Left kidney (tissue), 8 donors: ENCODE measurements at places on chromosomes 1 and 21. TPM values are rescaled to one million over a fixed set of nuclear protein-coding genes. Genes with fewer than 3 reads are reported as not detected.

DNA sequence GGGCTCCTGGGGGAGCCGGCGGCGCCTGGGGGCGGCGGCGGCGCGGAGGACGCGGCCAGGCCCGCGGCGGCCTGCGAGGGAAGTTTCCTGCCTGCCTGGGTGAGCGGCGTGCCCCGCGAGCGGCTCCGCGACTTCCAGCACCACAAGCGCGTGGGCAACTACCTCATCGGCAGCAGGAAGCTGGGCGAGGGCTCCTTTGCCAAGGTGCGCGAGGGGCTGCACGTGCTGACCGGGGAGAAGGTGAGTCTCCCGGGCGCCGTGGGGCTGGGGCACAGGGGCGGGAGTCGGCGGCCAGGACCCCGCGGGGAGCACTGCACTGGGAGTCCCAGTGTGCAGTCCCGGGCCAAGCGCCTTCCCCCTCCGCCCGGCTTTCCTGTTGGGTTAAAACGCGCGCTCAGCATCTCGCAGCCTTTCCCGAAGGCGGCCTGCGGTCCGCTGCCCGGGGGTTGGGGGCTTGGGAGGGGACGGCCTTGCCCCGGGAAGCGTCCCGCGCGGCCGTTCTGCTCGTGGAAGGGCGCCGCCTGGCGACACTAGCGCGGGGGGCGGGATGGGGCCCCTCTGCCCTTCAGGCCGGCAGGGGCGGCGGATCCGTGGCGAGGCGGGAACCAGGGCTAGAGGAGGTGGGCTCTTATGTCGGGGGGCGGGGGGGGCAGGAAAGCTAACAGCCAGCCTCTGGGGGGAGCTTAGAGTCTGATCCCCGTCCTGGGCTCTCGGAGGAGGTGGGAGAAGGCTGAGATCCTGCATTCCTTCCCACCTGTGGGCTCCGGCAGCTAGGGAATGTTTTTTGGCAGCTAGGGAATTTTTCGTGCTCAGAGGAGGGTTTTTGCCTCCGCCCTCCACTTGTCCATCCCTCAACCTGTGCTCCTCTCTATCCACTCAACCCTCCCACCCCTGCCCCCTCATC is 1.1 kb downstream of the HUNK start:
- no peak for DNase-seq

GRCh38 chr1:94726981-94727685 is 93.0 kb upstream of the SLC44A3 start:
- DNase-seq: no peak

DNA sequence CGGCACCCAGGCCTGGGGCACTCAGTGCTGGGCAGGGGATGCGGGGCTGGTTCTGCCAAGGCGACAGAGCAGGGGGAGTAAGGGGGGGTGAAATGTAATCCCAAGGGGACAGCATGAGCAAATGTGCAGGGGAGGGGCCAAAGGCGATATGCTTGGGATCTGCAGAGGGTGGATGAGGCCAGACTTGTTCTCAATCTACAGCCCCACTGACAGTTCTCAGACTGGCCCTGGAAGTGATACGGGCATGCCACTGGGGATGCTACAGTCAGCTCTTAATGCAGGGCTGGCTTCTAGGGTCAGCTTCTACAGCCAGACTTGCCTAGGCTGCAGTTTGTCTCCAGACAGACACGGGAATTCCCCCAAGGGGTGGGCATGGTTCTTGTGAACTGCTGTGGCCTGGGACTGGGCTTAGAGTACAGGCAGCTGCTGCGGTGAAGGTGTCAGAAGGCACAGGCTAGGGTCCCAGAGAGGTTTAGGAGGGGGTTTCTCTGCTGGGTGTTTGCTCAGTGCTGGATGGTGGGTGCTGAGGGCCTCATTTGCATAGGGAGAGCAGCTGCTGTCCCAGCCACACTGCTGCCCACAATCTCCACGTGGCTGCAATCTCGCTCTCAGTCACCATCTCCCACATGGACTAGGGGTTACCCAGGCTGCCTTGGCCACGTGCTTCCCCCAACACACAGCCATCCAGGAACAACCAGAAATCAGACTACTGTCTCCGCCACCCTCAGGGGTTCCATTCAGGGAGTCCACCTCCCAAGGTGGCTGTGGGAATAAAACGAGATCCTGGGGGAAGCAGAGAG is 190.1 kb downstream of the HIVEP3 start:
- no peak for DNase-seq

DNA sequence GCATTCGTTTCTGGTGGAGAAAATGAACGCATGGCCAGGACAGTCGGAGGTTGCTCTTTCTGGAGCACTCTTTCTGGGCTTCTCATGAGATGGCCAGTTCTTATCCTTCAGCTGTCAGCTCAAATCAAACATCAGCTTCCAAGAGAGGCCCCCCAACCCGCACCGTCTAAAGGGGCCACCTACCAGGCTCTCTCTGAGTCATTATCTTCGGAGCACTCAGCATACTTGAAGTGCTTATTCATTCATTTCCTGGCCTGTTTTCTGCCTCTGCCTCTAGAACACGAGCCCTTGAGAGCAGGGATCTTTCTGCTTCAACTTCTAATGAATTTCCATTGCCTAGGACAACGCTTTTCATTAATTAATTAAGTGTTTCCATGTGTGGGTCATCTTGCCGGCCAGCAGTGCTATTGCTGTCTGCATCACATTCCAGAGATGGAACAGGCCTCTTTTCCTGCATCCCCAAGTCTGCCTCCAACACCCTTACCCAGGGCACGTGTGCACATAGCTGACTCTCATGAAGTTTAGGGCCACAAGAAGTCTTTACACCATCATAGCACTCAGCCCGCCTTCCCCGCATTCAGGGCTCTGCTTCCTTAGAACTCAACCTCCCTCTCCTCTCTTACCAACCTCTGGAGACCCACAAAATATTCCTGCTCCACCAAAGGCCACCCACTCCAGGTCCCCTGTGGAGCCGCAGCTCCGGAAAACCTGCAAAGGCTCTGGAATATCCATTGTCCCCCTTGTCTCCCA is 52.1 kb upstream of the LAPTM5 start:
- DNase-seq: no peak

- DNase-seq: no peak
These were observed 560.2 kb downstream of the SMYD3 start for GRCh38 chr1:245946905-245947304.

DNA sequence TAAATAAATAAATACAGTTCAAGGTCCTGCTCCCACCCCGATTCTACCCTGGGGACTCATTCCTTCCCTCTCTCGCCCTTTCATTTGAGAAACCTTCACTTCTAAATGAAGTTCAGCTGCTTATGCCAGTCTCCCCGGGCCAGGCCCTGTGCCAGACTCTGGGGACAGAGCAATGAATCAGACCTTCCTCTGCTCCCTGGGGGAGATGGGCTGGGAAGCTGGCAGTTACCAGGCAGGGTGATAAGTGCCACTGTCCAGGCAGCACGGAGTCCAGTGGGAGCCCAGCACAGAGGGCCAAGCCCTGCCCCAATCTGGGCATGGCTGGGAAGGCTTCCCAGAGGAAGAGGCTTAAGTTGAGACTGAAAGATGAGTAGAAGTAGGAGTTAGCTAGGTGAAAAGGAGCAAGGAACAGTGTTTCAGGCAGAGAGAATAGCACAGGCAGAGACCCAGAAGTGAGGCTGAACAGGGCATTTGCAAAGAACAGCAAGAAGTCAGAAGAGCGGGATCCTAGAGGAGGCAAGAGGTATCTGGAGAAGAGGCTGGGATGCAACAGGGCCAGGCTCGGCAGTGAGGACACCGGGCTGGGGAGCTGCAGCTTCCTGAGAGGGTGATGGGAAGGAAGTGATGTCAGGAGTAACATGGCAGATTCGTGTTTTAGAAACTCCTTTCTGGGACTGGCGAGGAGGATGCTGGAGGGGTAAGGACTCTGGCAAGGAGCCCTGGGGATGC is 13.5 kb downstream of the KCNQ4 start:
- no peak for DNase-seq

- DNase-seq: no peak
These were observed 62.8 kb downstream of the CNST start for GRCh38 chr1:246629030-246629429.

GRCh38 chr1:63835128-63835527 is 61.3 kb downstream of the ROR1 start:
- DNase-seq: no peak

GRCh38 chr1:3466366-3467075 is 12.1 kb downstream of the ARHGEF16 start:
- DNase-seq: no peak

DNA sequence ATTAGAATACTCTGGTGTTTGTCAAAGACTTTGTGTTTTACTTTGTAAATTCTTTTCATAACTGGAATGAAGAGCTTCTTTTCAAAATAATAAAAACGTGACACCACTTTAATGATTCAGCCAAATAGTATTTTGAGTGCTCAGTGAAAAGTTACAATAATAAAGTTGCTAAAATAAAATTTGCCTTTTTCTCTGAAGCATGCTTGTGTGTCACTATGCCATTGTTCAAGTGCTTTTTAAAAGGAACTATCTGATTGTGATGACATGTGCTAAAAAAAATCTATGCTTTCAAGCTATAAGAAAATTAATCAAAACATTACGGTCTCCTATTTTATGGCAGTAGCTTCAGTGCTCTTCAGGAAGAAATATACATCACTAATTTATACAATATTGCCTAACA is 1290.5 kb upstream of the B3GALT2 start:
- no peak for DNase-seq

DNA sequence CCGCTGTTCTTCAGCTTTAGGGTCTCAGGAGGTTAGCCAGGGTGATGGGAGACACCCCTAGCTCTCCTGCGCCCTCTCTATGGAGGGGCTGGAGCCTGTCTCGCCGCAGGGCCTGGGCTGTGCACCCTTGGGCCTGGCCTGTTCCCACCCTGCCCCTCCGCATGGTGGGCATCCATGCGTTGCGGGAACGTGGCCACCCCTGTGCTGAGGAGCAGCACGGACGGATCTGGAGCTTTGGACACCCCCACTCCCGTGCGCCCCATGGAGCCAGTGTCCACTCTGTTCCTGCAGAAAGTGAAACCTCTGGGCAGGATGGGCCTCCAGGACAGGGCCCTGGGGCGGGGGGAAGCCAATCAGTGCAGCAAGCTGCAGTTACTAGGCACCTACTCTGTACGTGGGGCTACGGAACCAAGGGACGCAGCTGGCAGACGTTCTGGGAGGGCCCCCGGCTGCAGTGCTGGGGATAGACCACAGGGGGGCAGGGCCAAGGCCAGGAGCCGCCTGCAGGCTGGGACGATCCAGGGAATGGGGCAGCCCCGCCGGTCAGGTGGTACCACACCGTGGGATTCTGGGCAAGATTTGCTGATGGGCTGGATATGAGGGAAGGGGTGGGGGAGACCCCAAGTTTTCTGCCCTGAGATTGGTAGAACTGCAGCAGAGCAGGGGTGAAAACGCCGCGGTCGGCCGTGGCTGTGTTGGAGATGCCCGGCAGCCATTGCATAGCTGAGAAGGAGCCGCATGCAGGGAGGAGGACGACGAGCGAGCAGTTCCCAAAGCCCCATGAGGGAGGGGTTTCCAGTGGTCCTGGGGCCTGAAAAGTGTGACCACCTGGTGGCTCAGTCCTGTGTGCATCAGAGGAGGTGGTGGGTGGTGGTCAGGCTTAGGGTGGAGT is 43.3 kb downstream of the TP73 start:
- no peak for DNase-seq

- no peak for DNase-seq
These were observed 161.4 kb downstream of the UCK2 start for GRCh38 chr1:165988817-165989216.

DNA sequence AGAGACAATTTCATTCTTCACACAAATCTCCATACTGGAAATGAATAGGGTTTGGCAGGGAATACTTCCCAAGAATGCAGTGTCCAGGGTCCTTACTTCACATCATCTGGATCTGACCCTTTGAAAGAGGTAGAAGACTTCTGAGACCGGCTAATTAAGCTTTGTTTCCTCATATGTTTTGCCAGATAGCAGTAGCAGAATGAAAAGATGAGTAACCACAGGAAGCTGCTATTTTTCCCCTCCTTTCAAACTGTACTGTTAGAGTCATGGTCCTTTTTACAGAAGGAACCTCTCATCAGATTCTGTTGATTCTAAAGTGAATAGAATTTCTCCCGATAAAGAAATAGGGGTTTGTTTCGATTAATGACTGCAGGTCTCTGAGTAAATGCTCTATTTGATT is 1.4 kb upstream of the OLFML3 start:
- DNase-seq: no peak

- no peak for DNase-seq
These were observed 216.3 kb upstream of the ADGRL2 start for GRCh38 chr1:81584398-81584797.

DNA sequence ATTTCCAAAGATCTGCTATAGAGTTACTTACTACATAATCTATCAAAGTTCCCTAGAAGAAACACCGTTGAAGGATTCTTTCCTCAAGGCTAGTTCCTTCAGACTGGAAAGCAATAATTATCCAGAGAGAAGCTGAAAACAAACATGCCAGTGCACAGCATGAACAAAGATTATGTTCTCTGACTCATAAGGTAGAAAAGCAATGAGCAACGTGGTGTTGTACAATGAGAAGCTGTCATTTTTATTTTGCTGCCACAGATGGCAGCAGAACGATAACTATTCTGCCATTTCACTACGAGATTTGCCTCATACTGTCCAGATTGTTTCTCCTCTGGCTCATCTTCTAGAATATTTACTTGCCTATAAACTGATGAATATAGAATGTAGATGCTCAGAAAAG is 10.7 kb downstream of the EXTL2 start:
- no peak for DNase-seq

DNA sequence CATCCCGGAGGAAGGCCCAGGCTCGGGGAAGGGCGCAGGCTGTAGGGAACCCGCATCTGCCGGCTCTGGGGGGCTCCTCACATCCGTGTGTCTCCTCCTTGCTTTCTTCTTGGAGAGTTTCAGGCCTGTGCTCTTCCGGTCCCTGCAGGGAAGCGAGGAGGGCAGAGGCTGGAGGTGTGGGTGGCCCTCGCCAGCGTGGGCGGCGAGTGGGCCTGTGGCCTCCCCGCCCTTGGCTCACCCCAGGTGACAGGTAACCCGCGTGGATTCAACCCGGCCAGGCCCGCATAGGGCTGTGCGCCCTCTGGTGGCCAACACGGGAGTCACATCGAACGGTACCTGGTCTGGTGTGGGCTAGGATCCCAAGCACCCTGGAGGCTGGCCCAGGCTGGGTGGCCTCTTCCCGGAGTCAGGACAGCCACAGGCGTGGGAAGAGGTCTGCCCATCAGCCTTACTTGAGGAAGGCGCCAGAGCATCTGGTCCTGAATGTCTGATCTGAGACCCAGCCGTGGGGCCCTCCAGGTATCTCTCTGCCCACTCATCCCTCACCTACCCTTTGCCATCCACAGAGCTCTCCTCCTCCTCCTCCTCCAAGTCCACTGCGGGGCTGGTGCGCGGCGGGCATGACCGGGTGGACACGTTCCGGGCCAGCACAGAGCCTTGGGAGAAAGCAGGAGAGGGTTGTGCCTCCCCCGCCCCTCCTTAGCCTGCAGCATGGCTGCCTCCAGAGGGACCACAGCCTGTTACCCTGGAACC is 9.6 kb upstream of the TNFRSF25 start:
- no peak for DNase-seq

The SPRR2G gene
- polyA plus RNA-seq: not detected

The TRIM58 gene
- 1.0 TPM for polyA plus RNA-seq

The LCE1F gene
- polyA plus RNA-seq: not detected

The SEC16B gene
- 4.1 TPM for polyA plus RNA-seq

The CELA3A gene
- not detected for polyA plus RNA-seq
